ENCODE measurements at places on chromosomes 3 and 15.

DNA sequence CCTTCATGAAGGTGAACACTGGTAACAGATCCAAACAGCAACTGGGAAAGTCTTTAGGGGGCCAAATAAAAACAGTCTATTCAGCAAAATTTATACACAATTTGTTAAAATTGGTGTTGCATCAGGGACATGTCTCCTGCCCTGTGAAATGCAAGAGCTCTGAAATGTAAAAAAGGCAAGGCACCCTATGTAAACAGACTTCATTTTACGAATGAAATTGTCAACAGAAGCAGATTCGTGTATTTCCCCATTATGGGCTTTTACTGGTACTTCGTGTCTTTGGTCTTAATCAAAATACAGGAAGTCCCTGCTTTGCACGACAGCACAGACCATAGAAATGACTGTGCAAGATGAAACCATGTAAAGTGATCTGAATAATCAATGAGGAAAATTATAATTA lies 127.3 kb upstream of the THBS1 start:
- no peak for DNase-seq

DNA sequence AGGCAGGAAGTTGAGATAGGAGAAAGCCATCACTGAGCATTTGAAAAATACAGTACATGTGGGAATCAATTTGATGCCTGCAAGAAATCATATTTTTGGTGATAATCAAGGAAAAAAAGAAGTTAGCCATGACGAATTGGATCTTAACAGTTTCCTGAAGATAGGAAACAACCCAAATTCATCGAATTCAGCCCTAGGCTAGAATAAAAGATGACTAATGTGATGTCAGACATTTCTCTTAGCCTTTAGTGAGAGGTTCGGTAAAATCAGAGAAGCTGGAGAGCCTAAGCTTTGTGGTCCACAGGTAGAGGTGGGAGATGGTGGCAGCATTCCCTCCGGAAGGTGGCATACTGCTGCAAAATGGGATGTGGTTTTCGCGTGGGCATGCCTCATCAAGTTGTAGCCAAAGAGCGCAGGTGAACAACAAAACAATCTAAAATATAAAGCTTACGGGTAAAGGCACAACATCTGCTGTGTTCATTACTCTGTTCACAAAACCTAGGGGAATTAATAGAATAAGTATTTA lies 144.1 kb upstream of the ALCAM start:
- peak; percentile 34 for DNase-seq

- no peak for DNase-seq
Measured at GRCh38 chr3:159881208-159881607, 107.4 kb upstream of the IL12A start.

DNA sequence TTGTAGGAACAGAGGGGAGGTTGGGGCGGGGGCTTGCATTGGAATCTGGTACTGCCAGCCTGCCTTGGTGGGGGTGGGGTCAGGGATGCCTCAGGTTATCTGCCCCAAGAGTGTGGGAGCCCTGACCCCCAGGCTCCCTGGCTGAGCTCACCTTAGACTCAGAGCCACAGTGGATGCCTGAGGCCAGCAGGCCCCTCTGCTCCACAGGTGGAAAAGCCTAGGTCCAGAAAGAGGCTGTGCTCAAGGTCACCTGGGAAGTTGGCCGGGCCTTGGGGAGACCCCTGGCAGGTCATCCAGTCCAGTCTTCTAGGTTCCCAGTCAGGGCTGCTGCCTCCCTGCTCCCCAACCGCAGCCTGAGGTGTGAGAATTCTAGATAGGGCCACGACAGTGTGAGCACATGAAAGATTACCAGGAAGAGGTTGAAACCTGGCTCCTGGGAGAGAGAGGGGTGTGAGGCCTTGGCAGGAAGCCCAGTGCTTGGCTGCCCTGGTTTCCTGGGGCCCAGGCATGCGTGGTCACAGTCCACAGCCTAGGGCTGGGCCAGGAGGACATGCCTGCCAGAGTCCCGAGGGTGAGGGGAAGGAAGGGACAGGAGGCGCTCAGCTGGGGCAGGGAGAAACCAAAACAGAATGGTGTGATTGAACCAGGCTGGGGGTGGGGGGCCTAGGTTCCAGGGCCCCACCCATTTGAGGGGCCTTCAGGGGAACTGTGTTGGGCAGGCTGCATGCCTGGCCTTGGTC lies 4.9 kb downstream of the HDAC11 start:
- DNase-seq, result peak; percentile 94

DNA sequence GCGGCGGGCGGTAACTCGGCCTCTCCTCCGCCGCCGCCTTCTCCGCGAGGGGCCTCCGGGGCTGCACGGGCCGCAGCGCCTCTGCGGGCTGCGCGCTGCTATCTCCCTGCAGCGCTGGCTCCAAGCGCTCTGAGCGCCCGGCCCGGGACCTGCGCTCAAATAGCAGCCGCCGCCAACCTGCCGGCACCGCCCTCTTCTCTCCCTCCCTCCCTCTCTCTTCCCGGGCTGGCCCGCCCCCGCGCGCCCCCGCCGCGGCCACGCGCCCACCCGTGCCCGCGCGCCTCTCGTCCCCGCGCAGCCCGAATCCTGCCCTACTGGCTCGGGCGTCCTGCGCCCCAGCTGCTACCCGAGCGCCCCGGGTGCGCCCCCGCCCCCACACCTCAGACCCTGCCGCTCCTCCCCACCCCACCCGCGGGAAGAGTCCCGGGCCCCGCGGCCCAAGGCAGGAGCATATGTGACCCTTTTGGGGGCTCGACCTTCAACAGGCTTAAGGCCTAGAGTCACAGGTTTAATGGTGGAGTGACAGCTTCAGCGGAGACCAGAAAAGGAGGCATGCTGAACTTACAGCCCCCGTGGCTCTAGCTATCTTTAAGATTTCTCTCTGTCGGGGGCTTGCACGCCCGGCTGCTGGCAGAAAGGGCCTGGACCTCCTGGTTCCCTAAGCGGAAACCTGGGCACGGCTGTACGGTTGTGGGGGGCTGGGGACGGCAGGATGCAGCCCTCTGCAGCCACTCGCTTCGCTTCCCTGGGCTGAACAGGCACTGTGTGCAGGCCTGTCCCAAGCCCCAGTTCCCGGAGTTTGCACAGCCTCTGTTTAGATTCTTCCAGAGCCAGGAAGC lies at the start of gene CACNA2D2:
CACNA2D2 (minus strand) TSS at position 131 of the 839 bp plus-strand sequence. CDS start 211 bp downstream, outside the sequence.
- no peak for DNase-seq

GRCh38 chr3:27022096-27022761 lies 347.0 kb downstream of the NEK10 start:
- no peak for DNase-seq

Measured in LoVo (cell line).